Activated CD4-positive, alpha-beta T cell treated with anti-CD3 and anti-CD28 coated beads for 1 hour (primary cell): ENCODE measurements at places on chromosomes 12 and 14.

DNA sequence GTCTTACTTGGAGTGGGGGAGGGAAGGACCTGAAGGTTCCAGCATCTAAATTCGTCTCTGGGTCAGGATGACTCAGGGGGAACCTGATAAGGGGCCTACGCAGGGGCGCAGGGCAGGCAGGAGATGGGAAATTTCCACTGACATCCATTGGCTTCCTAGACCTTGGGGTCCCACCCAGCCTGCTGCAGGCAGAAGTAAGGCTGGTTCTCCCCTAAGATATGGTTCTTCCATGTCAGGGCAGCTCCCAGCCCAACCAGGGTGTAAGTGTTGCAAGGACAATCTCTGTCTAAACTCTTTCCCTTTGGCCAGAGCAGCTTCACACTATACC lies 2.1 kb upstream of the NDRG2 start:
- DNase-seq: no peak

DNA sequence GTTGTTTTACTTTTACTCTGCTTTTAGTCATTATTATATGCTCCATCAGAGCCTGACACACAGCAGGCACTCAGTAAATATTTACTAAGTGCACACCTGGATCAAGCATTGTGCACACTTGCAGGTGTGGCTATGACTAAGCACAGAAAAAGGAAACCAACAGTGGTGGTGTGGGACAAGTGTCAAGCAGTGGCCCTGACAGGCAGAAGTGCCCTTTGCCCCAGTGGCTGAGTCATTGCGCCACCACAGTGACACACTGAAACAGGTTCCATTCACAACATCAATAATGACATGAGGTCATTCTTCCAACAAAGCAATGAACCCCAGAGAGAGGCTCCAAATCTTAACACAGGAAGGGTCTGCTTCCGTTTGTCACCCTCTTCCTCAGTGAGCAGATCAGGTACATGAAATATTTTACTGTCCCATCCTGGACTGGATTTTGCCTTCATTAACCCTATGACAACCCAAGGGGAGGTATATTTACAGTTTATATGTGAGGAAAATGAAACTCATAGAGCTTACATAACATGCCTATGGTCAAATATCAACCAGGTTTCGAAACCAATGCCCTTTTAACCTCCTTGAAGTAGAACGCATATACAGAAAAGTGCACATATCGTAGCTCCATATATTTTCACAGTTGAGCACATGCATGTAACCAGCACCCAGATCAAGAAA lies 82.6 kb upstream of the GTF2A1 start:
- no peak for DNase-seq

DNA sequence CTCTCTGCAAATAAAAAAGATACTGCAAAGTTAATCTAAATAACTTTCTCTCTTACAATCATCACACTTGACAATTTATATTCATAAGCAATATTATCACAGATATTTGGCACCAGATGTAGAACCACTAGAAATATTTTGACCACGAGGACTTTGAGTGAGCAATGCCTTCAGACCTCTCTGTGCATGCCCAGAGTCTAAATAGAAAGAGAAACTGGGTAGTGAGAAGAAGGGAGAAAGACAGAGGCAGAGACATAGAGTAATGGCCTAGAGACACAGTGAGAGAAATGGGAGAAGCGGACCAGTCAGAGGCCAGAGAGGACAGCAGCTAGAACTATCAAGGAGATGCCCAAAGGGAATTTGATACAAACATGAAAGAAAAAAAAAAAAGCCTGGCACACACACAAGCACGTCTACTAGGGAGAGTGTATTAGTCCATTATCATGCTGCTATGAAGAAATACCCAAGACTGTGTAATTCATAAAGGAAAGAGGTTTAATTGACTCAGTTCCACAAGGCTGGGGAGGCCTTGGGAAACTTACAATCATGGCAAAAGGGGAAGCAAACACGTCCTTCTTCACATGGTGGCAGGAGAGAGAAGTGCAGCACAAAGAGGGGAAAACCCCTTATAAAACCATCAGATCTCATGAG lies 41.1 kb downstream of the BMP4 start:
- DNase-seq: no peak

GRCh38 chr12:26851031-26851809 lies 18.2 kb upstream of the ITPR2 start:
- DNase-seq: no peak

DNA sequence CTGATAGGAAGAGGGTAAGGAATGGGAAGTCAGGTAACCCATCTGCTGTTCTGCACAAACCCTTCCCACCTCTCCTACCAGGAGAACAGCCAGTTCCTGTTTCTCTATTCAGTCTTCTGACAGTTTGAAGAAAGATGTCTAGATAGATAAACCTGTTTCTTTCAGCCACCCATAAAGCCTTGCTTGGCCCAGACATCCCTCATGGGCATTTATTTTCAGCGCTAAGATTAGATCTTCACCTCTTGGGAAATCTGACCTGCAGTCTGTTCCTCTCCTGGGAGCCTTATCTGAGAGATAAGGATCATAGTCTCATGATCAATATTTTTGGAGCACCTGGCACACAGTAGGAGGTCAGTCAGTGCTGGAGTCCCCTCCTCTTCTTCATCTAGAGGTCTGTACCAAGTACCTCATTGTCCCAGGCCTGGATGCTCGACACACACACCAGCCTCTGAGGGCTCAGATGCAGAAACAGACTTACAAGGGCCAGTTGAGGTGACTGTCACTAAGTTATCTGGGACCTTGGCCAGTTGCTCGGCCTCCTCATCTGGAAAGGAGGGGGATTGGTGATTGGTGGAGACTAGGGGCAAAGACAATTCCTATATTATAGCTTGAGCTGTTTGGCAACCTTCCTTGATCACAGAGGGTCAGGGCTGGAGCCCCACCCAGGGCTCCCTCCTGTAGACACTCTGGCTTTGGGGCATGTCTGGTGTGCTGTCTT lies 18.2 kb downstream of the ACVRL1 start:
- no peak for DNase-seq

- no peak for DNase-seq
These were observed 74.2 kb upstream of the RASSF8 start for GRCh38 chr12:25884024-25884919.

- DNase-seq: no peak
These were observed 18.5 kb upstream of the MARK3 start for GRCh38 chr14:103366741-103367140.

- DNase-seq: peak; percentile 9
These were observed 902 bp downstream of the EML5 start for GRCh38 chr14:88791629-88792472.

DNA sequence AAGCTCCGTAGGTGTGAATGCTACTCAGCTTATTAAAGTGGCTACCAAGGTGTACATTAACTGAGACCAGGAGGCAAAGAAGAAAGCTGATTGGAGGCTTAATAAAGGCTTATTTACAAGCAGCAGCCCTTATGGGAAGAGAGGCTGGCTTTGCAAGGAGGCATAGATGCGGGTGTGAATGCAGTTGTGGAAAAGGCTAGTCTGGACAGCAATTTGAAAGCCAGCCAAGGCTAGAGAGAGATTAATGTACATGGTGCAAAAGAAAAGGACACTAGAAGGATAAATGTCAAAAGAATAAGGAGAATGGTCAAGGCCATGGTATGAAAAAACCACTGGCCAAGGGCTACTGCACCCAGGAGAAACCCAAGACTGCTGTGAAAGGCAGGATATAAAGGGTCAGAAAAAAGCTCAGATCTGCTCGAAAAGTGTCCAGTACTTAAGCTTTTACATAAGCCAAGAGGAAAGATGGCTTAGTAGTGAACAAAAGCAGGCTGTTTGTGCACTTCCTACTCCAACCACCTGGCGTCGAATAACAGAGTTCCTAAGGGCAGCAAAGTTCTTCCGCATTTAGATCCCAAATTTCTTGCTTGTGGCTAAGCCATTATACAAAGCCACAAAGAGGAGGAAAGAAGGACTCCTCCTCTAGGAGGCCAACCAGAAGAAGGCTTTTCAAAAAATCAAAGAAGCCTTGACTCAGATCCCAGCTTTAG lies 24.0 kb downstream of the KLRK1 start:
- DNase-seq: no peak

- no peak for DNase-seq
These were observed 319.2 kb downstream of the PDZRN4 start for GRCh38 chr12:41507286-41507685.

- no peak for DNase-seq
These were observed 38.9 kb downstream of the TEAD4 start for GRCh38 chr12:2997989-2998670.

DNA sequence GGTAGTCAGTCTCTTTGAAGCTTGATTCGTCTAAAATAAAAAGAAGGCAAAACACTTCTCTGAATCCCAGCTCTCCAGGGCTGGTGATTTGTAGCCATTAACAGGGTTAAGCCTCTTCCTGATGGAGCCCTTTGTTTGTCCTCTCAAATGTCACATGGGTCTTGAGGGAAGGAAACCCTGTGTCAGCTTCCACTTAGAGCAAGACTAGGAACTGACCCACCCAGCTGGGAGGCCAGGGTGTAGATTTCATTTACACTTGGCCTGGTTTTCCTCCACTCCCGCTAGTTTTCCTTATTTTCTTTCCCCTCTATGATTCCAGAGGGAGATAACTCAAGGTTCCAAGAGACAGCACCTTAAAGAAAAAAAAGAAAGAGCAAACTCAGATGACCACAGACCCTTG lies 230.5 kb upstream of the EGLN3 start:
- no peak for DNase-seq

DNA sequence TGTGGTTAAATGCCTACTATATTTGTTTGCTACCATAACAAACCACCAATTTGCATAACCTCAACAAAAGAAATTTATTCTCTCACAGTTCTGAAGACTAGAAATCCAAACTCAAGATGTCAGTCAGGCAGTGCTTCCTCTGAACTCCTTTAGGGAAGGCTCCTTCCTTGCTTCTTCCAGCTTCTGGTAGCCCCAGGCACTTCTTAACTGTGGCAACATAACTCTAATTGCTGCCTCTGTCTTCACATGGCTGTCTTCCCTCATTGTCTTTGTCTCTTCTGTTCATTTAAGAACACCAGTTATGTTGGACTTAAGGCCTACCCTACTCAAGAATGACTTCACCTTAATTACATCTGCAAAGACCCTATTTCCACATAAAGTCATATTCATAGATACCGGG lies 206.9 kb downstream of the SYT1 start:
- DNase-seq: no peak

DNA sequence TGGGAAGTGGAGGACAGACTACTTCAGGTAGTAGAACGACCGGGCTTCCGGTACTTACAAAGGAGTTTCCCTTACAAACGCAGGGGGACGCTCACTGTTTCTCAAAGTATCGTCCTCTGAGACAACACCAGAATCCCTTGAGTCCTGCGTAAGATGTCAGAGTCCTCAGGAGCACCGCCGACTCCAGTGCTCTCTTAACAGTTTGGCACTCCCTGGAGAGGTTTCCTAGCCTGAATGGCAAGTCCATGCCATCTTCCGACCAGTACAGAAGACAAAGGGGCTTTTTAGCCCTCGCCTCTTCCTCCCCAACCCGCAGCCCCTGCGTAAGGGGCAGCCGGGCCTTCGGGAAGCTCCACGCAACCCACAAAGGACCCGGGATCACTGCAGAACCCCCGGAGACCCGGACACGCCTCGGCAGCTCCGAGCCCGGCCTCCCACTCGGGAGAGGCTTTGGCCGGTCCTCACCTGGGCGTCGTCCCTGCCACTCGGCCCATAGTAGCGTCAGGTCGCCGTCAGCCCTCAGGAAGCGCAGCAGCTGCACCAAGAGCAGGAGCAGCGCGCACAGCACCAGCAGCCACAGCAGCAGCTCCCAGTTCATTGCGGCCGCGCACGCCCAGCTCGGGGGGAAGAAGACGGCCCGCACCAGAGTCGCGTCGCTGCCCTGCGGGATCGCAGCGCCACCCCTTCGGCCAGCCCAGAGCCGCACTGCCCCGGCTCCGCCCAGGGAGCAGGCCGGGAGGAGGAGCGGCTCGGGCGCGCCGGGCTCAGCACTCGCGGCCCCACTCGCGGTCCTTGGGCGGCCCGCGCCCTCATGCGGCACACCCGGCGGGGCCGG lies at the start of gene DHRS7:
TSS of gene DHRS7 (minus strand) at position 687 of the 835 bp plus-strand sequence. CDS start at position 598, 89 bp downstream.
- DNase-seq: peak; percentile 48

DNA sequence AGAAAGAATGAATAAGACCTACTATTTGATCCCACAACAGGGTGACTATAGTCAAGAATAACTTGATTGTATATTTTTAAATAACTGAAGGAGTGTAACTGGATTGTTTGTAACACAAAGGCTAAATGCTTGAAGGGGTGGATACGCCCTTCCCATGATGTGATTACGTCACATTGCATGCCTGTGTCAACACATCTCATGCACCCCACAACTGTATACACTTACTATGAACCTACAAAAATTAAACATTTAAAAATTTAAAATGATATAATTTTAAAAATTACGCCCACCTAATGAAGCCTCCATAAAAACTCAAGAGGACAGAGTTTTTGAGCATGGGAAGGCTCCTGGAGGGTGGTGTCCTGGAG lies 94.5 kb downstream of the SCARB1 start:
- no peak for DNase-seq
